Activated CD4-positive, alpha-beta T cell treated with anti-CD3 and anti-CD28 coated beads, Interleukin-2, amount 10 ng/mL, durations not matched to agents 7 days and 5 days (primary cell): ENCODE measurements at places on chromosomes 7 and 10. TPM values are rescaled to one million over a fixed set of nuclear protein-coding genes. Genes with fewer than 3 reads are reported as not detected.

DNA sequence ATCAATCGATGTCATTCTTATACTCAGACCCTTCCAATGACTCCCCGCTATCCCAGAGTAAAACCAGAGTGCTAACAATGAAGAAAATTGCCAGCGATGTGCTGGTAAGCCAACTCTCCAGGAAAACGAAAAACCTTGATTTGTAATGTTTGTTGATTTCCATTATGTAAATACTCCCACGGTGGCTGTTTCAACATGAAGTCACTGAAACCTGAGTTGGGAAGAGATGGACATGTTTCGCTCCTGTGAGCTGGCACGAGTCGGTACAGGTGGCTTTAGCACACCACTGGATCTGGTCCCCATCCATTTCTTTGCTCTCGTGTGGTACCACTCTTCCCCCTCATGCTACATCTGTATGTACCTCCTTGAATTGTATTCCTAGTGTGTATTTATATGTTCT is 52.9 kb downstream of the AP3M1 start:
- no peak for DNase-seq

- no peak for DNase-seq
These were observed 3.8 kb downstream of the NKX2-3 start for GRCh38 chr10:99536338-99537085.

DNA sequence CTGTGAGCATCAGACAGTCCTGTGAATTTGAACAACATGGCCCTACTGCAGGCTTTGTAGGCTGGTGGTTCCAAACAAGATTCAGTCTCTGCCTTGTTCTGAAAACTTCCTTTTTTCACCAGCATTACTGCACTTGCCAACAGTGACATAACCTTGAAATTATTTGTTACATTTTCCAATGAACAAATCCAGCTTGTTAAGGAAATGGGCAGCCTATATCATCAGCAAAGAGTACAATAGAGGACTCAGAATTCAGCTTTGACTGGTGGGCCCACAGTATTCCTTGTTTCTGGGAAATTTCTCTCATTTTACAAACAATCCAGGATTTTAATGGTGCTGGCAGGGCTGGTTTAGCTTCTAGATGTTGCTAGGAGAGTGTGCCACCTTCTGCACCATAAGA is 703.7 kb upstream of the FZD8 start:
- no peak for DNase-seq

VGF gene
- 0.15 TPM for total RNA-seq

DNA sequence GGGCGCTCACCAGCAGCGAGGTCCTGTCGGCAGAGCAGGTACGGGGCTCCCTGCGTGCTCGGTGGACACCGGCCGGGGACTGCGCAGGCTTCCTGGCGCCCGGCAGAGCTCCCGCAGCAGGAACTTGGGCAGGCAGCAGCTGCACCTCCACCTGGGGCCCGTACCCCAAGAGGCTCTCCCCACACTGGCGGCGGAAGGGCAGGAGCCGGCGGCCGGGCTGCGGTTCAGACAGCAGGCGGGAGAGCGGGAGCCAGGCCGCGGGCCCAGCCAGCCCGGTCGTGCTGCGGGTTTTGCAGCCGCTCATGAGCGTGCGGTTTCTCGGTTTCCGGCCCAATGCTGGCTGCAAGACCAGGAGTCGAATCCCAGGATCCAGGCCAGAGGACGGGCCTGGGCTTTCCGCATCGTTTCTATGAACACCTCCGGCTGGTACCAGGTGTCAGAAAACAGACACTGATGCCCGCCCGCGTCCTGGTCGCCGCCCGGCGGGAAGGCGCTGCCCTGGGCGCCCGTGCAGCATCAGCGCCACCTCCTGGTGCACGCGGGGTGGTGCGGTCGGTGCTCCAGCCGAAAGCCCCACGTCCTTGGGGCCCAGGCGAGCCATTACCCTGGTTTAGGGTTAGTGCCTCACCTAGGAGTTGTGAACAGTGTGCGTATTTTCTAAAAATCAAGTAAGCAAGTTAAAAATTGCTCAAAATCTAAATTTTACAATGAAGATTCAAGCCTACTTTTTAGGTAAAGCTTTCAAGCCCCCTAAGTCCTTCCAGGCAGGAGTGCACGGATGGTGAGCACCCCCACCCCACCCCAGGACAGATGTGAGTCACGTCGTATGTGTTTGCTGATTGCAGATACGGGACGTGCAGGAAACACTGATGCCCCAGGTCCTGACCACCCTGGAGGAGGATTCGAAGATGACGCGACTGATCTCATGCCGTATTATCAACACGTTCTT is 47.4 kb upstream of the PRKAR1B start:
- DNase-seq = peak; percentile 64

DNA sequence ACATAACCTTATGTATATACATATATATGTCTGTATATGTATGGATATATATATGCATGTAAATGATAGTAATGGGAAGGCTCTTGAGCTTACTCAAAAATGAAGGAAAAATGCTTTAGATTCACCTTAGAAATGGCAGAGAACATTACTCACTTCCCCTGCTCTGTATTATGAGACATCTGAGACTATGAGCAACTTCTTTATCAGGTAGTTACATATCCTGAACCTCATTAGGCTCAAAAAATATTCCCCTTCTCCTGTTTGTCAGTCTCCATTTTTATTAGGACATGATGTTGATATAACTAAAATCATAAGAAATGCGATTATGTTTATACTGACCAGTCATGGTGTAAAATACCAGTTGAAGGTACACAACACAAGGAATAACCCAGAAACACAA is 800.1 kb upstream of the ZWINT start:
- DNase-seq = no peak

TEX36 gene
- total RNA-seq = not detected

GRCh38 chr10:128295003-128295402 is 168.8 kb upstream of the MKI67 start:
- no peak for DNase-seq

PRKG1 gene
- not detected for total RNA-seq

GRCh38 chr10:18665815-18666558 is 6.8 kb downstream of the ARL5B start:
- DNase-seq = no peak

DNA sequence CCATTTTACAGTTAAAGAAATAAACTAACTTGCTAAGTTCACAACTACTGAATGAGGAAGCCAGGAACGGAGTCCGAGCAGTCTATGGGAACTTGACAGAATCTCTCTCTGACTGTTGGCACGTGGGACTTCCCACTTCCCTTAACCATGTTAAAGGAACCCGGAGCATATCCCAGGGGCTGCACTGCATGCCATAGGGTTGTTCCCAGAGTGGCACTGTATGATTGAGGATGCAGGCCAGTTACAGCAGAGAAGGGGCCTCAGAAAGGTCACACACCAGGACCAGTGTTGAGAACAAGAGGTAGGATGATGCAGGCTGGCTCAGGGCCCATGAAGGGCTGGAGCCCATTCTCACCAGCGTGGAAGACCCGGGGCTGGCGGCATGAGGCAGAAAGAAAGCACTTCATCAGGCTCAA is 201.8 kb downstream of the NSUN6 start:
- DNase-seq = no peak

CDH23 gene
- total RNA-seq = 4.5 TPM

USP6NL gene
- 4.0 TPM for total RNA-seq

DNA sequence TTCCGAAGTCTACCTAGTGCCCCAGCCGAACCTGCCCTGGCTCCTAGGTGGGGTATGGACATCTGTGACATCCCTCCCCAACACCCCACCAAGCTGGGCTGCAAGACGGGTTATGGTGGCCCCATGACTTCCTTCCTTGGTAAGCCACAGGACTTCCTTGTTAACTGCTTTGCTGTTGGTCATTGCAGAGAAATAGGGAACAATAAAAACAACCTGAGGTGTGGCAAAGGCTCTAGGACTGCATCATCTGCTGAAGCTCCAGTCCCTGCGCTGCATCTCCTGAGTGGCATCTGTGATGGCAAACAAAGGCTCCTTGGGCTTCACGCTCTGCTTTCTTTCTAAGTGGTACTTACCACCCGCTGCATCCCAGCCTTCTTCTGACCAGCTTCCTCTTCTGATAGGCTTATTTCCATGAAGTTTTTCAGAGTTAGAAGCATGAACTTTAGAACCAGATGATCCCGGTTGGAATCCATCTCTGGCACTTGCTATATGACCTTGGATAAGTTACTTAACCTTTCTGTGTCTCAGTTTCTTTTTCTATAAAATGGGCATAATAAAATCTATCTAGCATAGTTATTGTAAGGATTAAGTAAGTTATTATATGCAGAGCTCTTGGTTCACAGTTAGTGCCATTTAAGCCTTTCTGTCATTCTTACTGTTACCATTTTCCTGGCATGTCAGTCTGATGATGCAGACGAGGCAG is 216.8 kb downstream of the RPS24 start:
- peak; percentile 7 for DNase-seq

DNA sequence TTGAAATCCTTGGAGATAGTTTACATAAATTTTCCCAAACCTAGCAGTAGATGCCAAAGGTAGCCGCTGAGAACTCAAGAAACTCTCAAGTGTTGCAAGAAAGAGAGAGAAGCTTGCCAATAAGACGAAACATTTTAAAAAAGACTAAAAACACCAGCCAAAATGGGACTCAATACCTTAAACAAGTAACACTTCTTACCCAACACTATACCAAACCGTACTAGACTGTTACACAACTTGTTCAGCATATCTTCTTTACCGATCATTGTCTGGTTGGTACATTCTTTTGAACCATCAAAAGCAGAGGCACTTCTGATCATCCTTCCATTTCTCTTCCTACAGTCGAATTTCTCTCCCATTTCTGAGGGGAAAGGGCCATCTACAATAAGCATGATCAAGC is 4.8 kb upstream of the PTPN12 start:
- DNase-seq = no peak

DNA sequence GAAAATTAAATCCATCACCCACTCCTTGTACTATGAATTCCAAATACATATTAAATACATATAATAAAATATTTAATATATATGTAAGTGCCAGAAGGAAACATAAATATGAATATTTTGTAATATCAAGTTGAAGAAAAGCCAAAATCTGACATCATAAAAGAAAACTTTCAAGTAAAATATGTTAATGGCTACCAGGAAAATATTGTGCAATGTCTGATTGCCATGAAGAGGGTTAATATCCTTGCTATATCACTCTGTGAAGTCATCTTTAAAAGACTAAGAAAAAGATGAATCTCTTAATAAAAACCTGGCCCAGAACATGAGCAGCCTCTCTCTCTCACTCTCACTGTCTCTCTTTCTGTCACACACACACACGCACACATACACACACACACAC is 130.2 kb downstream of the EGFR start:
- DNase-seq = no peak

- DNase-seq = peak; percentile 56
These were observed 579 bp downstream of the IDI1 start for GRCh38 chr10:1048349-1048731.

DNA sequence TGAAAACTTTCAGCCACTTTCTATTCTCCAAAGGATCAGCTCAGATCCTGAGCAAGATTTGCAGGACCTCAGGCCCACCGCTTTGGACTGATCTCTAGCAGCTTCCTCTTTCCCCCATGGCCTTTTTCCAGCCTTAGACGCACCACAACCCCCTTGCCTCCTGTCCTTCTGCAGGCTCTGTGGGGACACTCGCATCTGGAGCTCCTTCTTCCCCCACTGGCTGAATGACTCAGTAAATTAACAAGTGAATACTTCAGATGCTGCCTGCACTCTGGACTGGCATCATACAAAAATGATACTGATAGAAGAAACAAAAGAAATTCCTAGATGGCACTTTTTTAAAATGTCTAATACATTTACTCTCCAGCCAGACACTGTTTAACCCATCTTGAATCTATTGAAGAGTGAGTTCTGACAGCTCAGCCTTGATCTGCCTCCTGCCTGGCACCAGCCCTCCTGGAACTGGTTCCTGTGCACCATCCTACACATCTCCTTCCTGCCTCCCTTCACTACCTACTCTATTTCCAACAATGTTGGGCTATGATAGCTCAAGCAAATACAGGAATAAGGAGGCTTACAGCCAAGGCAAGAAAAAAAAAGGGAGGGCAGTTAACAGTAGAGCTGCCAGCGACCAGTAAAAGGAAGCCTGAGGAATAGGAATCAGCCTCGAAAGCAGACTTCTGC is 3.3 kb downstream of the FRMPD2 start:
- DNase-seq = no peak

- no peak for DNase-seq
These were observed 49.9 kb upstream of the MGMT start for GRCh38 chr10:129416956-129417765.

DNA sequence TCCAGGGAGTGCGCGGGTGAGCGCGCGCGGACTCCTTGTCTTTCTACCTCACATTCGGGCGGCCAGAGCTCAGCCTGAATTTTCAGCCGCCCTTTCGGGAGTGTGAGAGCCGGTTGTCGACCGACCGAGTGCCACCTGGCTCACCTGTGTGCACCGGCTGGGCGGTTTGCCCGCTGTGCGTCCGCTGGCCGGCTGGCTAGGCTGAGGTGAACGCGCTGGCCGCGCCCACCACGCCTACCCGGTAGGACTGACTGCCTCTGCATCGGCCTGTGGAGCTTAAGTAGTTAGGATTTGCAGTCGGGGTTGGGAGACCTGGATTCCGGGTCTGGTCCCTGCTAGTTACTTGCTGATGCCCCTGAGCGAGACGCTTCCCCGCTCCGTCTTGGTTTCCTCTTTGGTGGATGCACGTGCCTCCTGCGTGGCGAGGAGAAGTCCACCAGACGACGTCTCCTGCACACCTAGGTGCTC is 553 bp downstream of the TSPAN15 start:
- peak; percentile 14 for DNase-seq

FGFR2 gene
- not detected for total RNA-seq

VSTM4 gene
- 0.15 TPM for total RNA-seq

NUTM2D gene
- total RNA-seq = 2.1 TPM

GRCh38 chr10:77721815-77722214 is 84.2 kb upstream of the KCNMA1 start:
- DNase-seq = no peak

- DNase-seq = no peak
These were observed 43.8 kb downstream of the PRLHR start for GRCh38 chr10:118551535-118552100.

GRCh38 chr10:14259696-14260566 is 70.8 kb downstream of the FRMD4A start:
- DNase-seq = no peak

GPR26 gene
- total RNA-seq = not detected

DNA sequence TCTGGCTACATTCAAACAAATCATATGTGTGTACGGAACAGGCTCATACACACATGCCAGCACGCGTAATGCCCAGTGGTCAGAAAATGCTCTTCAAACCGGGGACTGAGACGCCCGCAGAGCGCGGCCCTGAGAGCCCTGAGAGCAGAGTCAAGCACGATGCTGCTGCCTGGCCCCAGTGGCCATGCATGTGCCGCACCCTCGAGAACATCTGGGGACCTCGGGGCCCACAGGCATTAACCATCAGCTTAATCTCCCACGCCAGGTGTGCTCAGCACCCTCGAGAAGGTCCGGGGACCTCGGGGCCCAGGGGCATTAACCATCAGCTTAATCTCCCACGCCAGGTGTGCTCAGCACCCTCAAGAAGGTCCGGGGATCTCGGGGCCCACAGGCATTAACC is 163.1 kb downstream of the PTPRN2 start:
- no peak for DNase-seq

GRCh38 chr7:42224391-42225003 is 12.5 kb downstream of the GLI3 start:
- DNase-seq = no peak
